ENCODE measurements at places on chromosomes 16 and 17.

DNA sequence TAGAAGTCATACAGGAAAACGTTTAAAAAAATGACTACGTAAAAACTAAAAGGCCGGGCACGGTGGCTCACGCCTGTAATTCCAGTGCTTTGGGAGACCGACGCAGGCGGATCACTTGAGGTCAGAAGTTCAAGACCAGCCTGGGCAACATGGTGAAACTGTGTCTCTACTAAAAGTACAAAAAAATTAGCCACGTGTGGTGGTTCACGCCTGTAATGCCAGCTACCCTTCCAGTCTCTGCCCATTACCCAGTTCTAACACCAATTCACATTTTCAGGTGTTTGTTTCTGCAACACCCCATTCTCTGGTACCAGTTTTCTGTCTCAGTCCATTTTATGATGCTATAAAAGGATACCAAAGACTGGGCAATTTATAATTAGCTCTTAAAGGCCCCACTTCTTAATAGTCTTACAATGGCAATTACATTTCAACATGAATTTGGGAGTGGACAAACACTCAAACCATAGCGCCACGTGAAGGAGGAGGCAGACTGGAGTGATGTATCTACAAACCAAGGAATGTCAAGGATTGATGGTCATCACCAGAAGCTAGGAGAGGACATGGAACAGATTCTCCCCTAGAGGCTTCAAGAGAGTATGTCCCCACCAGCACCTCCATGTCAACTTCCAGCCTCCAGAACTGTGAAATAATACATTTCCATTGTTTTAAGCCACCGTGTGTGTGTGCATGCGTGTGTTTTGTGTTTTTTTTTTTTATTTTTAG is 791 bp upstream of the C17orf75 start:
- DNase-seq, result no peak

GRCh38 chr16:69393898-69394849 is 8.4 kb upstream of the TERF2 start:
- DNase-seq, result no peak

GRCh38 chr16:28553776-28554633 is at the start of gene SGF29:
Gene SGF29 (plus strand): TSS chr16:28553920. CDS start chr16:28581070, 27,150 bp downstream.
- peak; percentile 99 for DNase-seq

DNA sequence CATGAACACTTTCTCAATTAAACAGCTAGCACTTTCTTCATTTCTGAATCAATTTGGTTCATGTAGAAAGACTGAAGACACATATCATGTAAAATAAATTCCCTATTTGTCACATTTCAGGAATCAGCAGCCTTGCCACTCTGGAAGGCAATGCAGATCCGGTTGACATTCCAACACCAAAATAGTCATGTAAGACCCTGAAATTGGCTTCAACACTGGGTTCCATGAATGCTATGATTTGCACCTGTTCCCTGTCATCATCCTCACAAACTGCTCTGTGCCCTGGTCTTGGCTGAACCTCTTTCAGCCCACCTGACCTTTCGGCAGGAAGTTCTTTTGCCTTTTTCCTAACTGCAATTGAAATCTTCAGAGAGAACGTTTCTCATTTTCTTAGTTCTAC is 156.9 kb downstream of the CDH8 start:
- no peak for DNase-seq
